ENCODE measurements at places on chromosomes 16 and 17. TPM values are rescaled to one million over a fixed set of nuclear protein-coding genes. Genes with fewer than 3 reads are reported as not detected.

The RAB11FIP4 gene
- total RNA-seq, result 1.4 TPM

The MYO15A gene
- 0.71 TPM for total RNA-seq

The ALOX12 gene
- total RNA-seq, result not detected

The KRT25 gene
- not detected for total RNA-seq

The DNAAF8 gene
- 0.75 TPM for total RNA-seq

The TAF15 gene
- 205 TPM for total RNA-seq

The TM4SF5 gene
- 0.54 TPM for total RNA-seq

The HOXB1 gene
- not detected for total RNA-seq

The OR1A1 gene
- not detected for total RNA-seq

The PPP1R27 gene
- not detected for total RNA-seq

The FAM20A gene
- total RNA-seq, result not detected

The MYH13 gene
- not detected for total RNA-seq

The FLCN gene
- total RNA-seq, result 26.6 TPM

The TMEM238L gene
- not detected for total RNA-seq

The TMEM114 gene
- not detected for total RNA-seq

The ZNRF1 gene
- total RNA-seq, result 23.2 TPM

The ITGAD gene
- total RNA-seq, result not detected

The CCL18 gene
- not detected for total RNA-seq

The COPS3 gene
- 150 TPM for total RNA-seq

The AKAP10 gene
- 15.0 TPM for total RNA-seq

The BMERB1 gene
- total RNA-seq, result 90.1 TPM

The NXPH3 gene
- 0.50 TPM for total RNA-seq

The ATP2C2 gene
- total RNA-seq, result 0.15 TPM

The CCL7 gene
- total RNA-seq, result 0.25 TPM

The CDH16 gene
- 2.6 TPM for total RNA-seq

The PDPR gene
- total RNA-seq, result 15.7 TPM

The SLC43A2 gene
- total RNA-seq, result 4.8 TPM

The SDK2 gene
- 0.92 TPM for total RNA-seq

The CLEC19A gene
- 0.11 TPM for total RNA-seq

The SCNN1G gene
- 0.27 TPM for total RNA-seq

The TRIM72 gene
- total RNA-seq, result 0.03 TPM

The ATP2A3 gene
- 5.1 TPM for total RNA-seq

The BCL6B gene
- total RNA-seq, result not detected

The CRYM gene
- total RNA-seq, result 2.5 TPM

The MMP15 gene
- total RNA-seq, result 35.4 TPM

The KRT16 gene
- total RNA-seq, result 1.3 TPM

The C1QTNF8 gene
- total RNA-seq, result not detected

The CSH2 gene
- total RNA-seq, result not detected

The ZNF469 gene
- total RNA-seq, result 9.6 TPM

The SUPT6H gene
- 71.8 TPM for total RNA-seq

The CTRB2 gene
- not detected for total RNA-seq

The FOXL1 gene
- total RNA-seq, result 1.2 TPM

All from A549 treated with GW870086 at 1 μM for 4 hours (cell line).